ENCODE measurements at places on chromosomes 5 and 9. TPM values are rescaled to one million over a fixed set of nuclear protein-coding genes. Genes with fewer than 3 reads are reported as not detected.

The PFN3 gene
- not detected for total RNA-seq

- no peak for DNase-seq
Measured at GRCh38 chr9:98262056-98262455, 6.6 kb upstream of the TBC1D2 start.

The ASS1 gene
- 9.8 TPM for total RNA-seq

GRCh38 chr5:140566665-140567064 lies 2.0 kb downstream of the SLC35A4 start:
- no peak for DNase-seq

- no peak for DNase-seq
Measured at GRCh38 chr5:123283031-123283430, 140.2 kb downstream of the CEP120 start.

The ORM2 gene
- total RNA-seq, result not detected

The FOXD4L5 gene
- not detected for total RNA-seq

The HARS2 gene
- 26.1 TPM for total RNA-seq

GRCh38 chr5:176540476-176540899 lies 3.3 kb upstream of the RNF44 start:
- no peak for DNase-seq
